Right cardiac atrium (tissue), 5 donors: ENCODE measurements at places on chromosomes 12 and 14.

GRCh38 chr12:127233016-127233415 is 1034.0 kb upstream of the TMEM132C start:
- no peak for DNase-seq

DNA sequence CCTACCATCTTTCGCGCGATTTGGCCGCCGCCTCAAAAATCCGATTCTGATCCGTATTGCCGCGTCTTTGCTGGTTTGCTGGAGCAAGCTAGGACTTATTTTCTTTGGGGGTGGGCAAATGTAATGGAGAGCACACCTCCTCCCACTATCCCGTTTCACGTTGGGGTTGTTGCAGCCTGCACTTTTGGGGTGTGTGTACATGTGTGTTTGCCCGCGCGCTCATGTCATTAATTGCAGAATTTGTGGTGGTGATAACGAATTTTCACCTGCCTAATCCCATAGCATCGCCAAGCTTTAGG is 657 bp downstream of the METAP2 start:
- no peak for DNase-seq

GRCh38 chr12:98469109-98469508 is 46.3 kb upstream of the TMPO start:
- no peak for DNase-seq

DNA sequence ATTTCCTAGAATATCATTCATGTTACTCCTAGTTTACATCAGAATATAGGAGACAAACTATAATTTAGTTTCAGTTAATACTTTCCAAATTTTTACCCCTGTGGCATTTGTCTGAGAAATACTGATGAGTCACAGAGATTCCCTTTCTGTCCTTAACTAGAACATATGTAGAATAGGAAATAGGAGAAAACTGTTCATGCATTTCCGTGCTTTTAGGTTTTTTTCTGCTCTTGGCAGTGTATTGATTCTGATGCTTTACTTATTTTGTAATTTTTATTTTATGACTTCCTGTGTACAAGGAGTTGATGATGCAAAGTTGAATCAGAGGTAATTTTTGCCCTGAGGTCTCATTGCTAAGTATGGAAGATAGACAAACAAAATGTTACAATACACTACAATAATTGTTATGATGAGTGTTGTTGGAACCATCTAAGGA is 23.0 kb downstream of the MNAT1 start:
- no peak for DNase-seq

GRCh38 chr12:29691161-29691854 is 92.4 kb downstream of the TMTC1 start:
- no peak for DNase-seq

DNA sequence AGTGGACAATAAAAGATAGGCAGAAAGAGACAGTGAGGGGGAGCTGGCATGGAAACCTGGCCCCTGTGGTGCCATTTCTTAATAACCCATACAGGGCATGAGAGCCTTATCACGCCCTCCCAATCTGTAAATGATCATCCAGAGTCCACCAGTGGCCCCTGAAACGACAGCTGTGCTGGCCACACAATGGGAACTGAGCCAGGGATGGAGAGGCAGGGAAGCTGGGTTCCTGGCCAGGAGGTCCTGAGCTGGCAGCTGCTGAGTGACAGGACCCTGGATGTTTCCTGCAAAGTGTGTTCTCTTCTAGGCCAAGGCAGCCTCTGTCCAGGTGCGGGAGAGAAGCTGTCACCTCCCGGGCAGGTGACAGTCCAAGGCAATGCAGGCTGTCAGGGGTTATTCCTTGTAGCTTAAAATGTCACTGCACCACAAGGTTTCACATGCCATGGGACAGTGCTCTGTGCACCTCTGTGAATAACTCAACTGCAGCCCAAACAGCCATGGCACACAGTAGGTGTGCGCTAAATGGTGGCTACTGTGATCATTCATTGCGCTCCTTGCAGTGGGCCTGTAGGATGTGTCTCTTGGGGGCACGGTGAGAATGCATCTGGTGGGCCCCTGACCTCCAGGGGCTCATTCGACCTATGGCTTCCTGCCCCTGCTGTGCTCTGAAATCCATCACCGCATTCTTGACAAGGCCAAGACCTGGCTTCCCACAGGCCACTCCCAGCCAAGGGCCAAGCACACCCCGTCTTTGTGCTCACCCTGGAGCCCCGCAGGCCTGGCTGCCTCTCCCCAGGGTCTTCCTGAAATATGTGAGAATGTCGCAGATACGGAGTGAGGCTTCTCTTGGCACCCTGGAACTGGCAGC is 46.3 kb upstream of the BCL11B start:
- DNase-seq, result no peak

- DNase-seq, result no peak
These were observed 46.5 kb downstream of the OR9K2 start for GRCh38 chr12:55172686-55173085.

DNA sequence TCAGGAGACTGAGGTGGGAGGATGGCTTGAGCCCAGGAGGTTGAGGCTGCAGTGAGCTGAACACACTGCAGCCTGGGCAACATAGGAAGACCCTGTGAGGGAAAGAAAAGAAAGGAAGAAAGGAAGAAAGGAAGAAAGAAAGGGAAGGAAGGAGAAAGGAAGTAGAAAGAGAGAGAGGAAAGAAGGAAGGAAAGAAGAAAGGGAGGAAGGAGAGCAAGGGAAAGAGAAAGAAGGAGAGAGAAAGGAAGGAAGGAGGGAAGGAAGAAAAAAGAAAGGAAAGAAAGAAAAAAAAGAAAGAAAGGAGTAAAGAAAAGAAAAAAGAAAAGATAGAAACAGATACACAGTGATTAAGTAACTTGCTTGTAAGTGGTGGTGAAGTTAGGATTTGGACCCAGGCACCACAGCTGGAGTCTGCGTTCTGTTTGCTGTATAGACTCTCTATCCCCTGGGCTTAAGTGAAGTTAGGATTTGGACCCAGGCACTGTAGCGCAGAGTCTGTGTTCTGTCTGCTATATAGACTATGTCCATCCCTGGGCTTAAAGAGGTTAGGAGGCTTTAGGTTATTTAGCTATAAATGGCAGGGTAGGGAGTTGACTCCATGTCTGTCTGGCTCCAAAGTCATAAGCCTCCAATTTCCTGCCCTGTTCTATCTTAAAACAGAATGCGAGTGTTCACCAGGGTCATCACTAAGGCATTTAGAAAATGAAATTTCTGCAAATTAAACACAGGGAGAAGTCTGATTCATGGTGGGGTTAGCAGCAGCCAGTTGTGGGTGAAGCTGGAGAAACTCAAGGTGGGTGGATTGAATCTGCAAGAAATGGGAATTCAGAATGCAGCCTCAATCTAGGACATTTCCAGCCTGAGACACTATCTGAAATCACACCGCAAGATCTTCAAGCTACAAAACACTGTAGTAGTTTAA is 13.3 kb upstream of the C12orf75 start:
- no peak for DNase-seq

- no peak for DNase-seq
These were observed 37.9 kb downstream of the KIAA0586 start for GRCh38 chr14:58465421-58465820.

- DNase-seq, result no peak
These were observed 63.8 kb downstream of the CDK17 start for GRCh38 chr12:96336489-96336888.

- no peak for DNase-seq
These were observed 37.8 kb downstream of the ARF6 start for GRCh38 chr14:49930720-49931119.

DNA sequence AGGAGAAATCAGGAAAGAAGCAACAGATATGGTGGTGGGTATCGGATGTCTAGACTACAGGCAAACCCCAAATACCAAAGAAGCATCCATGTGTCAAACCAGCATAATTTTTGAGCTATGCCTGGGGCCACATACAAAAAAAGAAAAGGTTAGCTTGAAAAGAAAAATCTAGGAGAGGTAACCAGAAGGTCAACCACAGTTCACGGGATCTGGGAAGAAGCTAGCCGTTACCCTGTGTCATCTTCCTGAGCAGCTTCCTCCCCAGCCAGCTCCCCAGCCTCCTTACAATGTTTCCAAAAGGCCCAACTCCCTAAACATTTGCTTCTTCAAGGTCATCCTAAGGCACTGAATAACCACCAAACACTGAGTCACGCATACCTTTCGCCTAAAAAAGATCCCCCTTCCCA is 3.1 kb downstream of the SINHCAF start:
- no peak for DNase-seq

DNA sequence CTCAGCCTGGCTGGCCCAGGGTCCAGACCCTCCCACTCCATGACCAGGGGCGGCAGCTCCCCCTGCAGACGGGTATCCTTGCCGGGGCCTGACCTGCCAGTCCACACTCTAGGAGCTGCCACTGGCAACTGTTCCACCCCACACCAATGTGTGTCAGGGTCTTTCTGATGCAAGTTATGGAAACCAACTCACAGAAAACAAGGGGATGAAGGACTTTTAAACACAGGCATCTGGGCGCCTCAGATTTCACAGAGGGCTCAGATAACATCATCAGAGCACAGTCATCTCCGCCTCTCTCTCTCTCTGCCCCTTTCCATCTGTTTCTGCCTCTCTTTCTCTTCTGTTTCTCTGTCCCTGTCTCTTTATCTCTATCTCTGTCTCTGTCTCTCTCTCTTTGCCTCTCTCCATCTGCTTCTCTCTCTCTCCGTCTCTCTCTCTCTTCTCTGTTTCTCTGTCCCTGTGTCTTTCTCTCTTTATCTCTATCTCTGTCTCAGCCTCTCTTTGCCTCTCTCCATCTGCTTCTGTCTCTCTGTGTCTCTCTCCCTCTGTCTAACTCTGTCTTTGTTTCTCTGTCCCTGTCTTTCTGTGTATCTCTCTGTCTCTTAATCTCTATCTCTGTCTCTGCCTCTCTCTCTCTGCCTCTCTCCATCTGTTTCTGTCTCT is 67.4 kb upstream of the FBRSL1 start:
- no peak for DNase-seq

DNA sequence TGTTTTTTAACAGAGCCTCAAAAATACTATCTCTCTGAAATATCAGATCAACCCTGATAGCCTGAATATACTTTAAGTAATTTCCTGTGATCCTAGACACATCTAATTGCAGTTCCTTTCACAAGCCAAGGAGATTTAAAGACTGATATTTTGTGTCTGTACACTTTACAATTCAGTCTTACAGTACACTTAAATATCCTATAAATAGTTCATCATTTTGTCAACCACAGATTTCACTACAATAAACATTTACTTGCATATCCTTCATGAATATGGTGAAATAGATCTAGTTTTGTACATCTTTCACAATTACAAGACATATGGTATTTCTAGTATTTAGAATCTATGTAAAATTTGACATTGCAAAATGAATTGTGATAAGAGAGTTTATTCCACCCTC is 161.0 kb downstream of the PAX9 start:
- no peak for DNase-seq

- no peak for DNase-seq
These were observed 113.9 kb upstream of the FGD4 start for GRCh38 chr12:32285489-32285888.

DNA sequence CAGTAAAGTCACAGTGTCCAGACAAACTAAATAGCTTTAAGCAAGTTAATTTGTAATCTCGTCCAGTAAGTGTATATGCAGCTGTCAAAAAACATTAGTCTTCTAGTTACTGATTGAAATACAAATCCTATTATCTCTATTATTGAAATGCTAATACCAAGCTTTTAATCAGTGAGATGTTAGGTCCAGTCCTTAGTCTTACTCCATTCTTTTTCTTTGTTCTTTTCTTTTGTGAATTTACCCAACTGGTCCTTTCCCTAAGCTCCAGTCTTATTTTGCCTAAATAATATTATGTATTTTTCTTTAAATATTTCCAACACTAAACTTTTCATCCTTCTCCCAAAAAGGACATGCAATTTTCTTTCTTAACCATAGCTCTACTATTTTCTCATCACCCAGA is 57.2 kb downstream of the TSPAN19 start:
- no peak for DNase-seq

DNA sequence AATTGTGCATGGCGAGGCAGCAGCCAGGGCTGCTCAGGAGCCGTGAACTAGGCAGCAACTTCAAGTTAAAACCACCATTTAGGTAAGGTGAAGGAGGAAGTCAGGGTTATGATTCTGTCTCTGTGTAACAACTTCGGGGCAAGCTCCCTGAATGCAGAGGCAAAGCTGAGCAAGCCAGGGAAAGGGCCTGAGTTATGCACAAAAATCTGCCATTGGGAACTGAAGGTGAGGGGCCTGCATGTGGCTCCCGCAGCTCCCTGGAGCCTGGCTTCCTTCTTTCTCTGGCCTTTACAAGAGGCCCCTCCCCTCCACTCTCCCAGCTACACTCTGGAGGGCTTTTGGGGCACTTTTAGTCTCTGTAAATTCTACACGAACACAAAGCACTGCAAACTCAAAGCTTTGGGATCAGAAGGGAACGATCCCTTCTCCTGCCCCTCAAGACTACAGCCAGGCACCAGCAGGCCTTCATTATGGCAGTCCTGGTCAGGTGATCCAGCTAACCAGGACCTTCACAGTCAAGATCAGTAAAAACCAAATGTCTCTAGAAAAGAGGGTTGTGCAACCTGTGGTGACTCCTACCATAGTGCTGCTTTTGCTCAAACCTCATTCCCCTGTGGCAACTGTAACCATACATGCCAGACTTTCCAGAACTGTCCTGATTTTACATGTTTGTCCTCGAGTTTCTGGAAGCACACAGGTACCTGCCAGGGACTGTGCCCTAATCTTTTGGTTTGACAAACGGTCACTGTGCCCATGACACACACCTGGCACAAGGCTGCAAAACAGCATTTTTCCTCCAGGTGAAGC is 67.2 kb upstream of the PTGR2 start:
- DNase-seq, result no peak

DNA sequence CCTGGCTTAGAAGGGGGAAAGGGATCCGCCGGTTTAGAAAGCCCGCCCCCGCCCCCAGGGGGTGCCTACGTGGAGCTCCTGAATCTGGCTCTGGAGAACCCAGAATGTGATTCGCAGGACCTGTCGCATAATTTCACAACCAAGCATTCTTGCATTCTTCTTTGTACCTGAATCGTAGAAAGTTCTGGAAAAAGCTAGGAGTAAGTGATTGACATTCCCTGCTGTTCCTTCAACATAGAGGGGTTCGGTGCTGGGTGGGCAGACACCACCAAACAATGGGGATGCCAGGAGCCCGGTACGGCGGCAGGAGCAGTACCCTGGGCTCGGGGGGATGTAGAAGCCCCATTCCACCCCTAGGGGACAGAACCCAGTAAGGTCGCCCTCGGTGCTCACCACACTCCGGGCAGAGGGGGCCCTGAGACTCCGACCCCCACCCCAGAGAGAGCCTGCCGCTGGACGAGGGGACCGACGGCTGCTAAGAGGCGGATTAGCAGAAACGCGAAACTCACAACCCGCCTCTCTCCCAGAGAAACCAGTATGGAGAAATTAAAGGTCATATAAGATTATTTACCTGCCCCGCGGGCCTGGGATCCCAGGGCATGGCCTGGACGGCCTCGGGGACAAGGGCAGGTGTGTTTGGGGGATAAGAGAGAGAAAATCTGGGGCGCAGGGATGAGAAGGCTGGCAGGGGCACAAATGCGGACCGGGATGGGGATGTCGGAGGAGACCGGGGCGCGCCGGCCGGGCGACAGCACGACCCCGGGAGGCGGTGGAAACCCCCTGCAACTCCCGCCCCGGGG is 520 bp downstream of the CSRP2 start:
- peak; percentile 50 for DNase-seq

DNA sequence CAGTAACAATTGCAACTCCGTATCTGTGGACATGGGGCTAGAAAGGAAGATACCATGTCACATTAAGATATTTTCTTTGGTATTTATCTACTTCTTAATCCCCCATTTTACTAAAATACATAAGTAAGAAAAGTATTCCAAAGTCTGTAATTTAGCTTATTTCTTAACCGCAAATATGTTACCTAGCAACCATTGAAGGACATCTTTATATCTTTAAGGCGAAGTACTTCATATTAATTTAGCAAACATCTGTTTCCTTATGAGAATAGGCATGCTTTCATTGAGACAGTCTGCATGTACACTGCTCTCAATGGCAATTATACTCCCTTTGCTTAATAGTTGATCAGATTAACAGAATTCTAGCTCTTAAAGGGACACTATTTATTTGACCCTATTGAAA is 88.8 kb downstream of the NAV3 start:
- no peak for DNase-seq
